ENCODE measurements at places on chromosomes 11 and 22.

DNA sequence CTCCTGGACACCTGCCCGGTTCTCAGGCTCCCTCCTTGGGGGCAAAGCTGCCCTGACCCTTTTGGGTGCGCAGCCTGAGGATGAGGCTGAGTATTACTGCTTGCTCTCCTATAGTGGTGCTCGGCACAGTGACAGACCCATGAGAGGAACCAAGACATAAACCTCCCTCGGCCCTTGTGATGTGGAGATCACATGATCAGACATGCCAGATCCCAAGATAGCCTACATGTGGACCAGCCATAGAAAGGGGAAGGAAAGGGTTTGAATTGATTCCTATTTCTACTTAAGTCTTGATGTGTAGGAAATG, 125.3 kb downstream of the VPREB1 start:
- DNase-seq = no peak

- DNase-seq = no peak
Measured at GRCh38 chr11:35735411-35735810, 72.8 kb downstream of the TRIM44 start.

DNA sequence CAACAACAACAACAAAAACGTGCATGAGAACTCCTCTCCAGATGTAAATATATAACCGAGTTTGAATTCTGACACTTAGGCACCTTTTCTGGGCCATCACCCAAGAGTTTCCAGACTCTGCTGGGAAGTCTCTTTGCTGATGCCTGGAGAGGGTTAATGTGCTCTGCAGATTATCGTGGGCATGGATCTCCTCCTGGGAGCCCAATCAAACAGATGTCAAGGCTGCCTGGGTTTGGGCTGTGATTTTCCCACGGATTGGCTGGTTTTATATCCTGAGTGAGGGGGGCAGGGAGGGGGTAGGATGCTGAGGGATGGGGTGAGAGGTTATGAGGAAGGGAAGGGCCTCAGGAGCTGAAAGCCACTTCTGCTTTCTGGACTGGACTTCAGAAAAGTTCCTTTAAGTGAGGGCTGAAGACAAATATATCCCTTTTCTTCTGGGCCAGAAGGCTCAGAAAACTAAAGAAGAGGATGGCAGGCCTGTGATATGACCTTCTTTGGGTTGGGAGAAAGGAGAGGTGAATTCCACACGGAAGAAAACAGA, 4.2 kb downstream of the ELF5 start:
- DNase-seq = no peak

- no peak for DNase-seq
Measured at GRCh38 chr11:133224271-133224670, 308.0 kb downstream of the OPCML start.

- no peak for DNase-seq
Measured at GRCh38 chr11:36412781-36413383, 97.2 kb downstream of the TRAF6 start.

DNA sequence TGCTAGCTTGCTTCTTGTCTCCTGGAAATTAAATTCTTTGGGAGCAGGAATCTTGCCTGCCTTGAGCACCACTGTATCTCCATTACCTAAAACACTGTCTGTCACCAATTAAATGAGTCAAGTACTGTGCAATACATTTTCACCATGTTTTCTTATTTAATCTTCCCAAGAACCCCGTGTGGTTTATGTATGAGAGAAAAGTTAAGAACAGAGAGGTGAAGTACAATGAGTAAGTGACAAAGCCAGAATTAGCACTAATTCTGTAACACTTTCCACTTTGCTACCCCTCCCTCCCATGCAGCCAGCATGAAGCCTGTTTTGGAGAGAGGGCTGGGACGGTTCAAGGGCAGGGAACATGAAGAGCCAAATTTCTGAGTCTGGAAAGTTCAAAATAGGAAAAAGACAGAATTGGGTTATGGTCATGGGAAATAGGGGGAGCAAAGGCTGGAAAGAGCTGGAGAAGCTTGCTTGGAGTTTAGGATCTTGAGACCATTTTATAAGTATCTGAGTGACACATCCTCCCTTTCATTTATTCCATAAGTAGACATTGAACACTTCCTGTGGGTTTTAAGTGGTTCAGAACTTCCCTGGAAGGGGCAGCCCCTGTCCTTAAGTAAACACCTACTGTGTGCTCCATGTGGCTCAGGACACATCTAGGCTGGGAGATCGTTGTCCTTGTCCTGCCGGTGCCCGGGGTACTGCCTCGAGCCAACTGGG, 60.5 kb upstream of the CHST1 start:
- DNase-seq = no peak

DNA sequence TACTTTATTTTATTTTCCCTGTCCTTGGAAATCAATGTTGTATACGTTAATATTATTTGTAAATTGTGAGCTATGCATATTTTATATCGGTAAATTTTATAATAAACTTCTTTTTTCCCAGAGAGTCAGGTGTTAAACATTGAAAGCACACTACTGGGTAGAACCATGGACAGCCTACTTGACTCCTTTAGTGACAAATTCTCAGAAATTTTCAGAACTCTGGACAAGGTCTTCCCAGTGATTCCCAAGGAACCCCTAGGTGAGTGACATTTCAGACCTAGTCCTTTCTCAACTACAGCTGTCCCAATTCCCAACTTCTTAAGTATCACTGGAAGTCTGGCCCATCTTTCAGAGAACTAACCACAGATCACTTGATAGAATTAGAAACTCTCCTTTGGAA, 107.2 kb downstream of the RCN1 start:
- no peak for DNase-seq

- no peak for DNase-seq
Measured at GRCh38 chr22:41883400-41883799, 31.5 kb downstream of the SHISA8 start.

GRCh38 chr22:42793848-42794405, 63.1 kb downstream of the ARFGAP3 start:
- DNase-seq = no peak

DNA sequence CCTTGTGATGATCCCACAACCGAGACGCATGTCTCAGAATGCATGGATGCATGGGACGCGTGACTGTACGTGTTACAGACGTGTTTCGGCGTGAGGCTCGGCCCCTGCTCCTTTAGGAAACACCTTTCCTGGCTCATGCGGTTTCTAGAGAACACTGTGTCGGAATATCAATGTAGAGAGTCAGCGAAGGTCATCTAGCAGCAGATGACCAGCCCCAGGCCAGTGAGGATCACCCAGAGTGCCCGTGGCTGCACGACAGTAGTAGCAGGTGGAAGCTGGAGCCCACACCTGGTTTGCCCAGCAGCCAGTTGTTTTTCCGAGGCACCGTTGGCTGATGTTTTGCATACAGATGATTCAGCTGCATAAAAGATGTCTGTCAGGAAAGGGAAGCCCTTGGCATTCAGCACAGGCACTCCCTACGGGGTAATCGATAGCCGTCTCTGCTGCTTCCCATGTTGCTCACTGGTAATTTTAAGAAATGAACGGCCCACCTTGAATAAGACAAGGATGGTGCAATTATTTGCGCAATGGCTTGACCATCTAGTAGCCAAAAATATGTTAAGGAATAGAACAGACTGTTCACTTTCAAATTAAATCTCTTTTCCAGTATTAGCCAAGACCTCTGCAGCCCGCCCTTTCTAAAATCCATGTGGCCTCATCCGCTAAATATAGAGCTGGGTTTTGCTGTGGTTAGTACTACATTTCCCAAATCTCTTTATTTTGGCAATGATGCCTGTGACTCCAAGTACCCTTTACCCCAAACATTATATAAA, 1.1 kb upstream of the CLTCL1 start:
- DNase-seq = no peak

- DNase-seq = no peak
Measured at GRCh38 chr11:19777039-19777376, 64.4 kb downstream of the NAV2 start.

DNA sequence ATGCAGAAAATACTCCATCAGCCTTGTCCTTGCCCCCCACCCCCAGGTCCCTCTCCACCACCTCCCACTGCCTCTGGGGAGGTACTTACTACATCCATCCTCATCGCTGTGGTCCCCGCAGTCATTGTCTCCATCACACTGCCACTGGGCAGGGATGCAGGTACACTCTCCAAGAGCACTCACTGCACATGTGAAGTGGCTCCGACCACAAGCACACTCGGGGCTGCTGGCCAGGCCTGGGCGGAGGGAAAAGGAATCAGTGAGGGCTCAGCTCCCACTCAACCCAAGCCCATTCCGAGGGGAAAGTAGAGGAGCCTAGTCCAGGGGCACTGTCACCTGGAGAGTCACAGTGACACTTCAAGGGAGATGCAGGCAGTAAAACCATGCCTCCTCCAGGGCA, 15.7 kb downstream of the LRP4 start:
- no peak for DNase-seq

- peak; percentile 10 for DNase-seq
Measured at GRCh38 chr11:108221911-108222573, 396 bp downstream of the NPAT start.

DNA sequence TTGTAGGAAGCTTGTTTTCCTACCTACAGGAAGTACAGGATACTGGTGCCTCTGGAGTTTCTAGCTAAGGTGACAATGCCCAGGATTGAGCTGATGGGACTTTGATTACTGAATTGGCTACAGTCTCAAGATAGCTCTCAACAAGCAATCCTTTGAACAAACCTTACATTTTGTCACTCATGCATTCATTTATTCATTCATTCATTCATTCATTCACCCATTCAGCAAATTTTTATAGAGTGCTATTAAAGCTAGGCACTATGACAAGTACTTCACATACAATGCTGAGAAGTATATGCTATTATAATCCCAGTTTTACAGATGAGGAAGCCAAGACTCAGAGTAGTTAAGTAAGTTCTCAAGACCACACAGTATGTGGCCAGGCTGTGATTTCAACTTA, 103.1 kb upstream of the MTMR2 start:
- no peak for DNase-seq

- no peak for DNase-seq
Measured at GRCh38 chr22:37330200-37331033, 48.1 kb downstream of the CYTH4 start.

DNA sequence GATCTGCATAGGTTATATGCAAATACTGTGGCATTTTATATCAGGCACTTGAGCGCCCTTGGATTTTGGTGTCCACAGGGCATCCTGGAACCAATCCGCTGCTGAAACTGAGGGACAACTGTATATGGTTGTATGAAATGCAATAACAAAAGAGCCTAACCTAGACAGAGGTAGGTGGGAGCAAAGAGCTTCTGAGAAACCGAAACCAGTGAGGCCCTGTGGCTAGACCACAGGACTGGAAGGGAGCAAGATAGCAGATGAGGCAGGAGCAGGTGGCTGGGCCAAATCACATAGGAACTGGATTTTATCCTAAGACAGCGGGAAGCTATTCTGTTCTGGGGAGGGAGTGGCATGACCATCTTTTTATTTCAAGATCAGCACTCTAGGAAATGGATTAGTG, 30.1 kb downstream of the RCN1 start:
- no peak for DNase-seq

- no peak for DNase-seq
Measured at GRCh38 chr22:43825651-43826050, 13.5 kb upstream of the EFCAB6 start.

GRCh38 chr11:27118371-27118770, 77.8 kb downstream of the BBOX1 start:
- no peak for DNase-seq

GRCh38 chr22:43823353-43823908, 11.3 kb upstream of the EFCAB6 start:
- DNase-seq = no peak

DNA sequence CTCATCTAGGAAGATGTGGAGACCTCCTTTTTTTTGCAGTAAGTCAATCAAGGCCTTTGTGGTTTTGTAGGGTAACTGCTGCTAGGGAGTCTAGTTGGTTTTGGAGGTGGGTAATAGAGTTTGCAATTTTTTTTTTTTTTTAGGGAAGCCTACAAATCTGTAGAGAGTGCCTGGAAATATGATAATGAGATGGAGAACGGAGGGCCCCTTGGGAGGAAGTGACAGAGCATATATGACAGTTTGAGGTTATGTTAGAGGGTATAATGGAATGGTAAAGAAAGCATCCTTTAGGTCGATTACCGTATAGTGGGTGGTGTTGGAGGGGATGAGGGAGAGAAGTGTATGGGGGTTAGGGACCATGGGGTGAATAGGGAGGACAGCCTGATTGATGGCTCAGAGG, 98.3 kb downstream of the ELP4 start:
- DNase-seq = no peak

- DNase-seq = no peak
Measured at GRCh38 chr22:27352426-27352825, 449.1 kb downstream of the MN1 start.

DNA sequence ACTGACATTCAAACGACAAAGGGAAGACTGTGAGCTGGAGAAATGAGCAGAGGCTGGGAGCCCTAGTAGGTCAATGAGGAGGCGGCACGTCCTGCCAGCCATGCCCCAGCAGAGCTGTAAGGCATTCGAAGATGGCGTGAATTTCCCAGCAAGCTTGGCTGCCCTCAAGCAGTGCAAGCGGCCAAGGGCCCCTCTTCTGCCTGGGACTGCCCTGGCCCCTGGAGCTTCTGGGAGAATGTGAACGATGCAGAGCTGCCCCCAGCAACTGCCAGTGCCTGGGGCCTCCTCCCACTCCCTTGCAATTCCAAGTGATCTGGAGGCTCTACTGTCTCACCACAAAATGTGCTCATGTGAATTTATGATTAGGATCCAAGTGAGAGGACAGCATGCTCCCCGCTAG, 4.3 kb downstream of the PPM1F start:
- no peak for DNase-seq

DNA sequence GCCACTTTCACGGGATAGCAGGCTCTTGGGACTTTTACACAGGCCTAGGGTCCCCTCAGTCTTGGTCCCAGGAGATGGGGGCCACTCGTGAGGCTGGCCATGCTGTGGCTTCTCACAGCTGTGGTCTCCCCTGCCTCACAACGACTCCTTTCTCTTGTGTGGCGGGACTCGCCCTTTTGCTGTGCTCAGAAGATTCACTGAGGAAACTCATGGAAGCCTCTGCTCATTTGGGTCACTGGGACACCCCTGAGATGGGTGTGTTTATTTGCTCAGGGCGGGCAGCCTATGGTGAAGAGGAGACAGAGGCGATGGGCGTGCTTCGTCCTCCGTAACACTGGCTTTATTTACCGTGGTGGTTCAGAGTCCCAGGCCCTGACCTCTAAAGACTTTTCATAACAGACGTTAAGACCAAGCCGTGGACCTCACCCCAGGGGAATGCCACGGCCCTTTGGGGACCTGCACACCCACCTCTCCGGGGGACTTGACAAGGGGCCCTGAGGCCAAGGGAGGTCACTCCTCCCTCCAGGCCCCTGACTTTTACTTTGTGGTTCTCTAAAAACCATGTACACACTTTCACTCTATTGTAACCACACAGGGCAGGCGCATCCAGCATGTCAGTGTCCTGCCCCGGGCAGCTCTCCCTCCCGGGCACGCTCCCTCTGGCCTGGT, 15.5 kb downstream of the TEF start:
- no peak for DNase-seq

DNA sequence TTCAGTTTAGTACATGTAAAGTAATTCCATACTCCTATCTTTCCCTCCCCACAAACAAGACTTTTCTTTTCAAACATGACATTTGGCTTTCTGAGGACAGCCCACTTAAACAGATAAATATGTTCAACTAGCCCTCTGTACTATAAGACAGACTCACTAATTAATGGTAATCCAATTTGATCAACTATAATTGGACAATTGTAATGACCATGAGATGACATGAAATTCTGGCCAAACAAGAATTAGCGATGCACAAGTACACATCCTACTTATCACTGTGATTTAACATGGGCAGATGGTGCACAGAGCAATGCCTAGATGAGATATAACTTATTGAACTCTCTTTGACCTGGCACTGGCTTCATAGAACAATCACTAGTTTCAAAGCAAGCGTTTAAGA, 1033.7 kb upstream of the CCDC90B start:
- no peak for DNase-seq
